Activated naive CD4-positive, alpha-beta T cell (primary cell): ENCODE measurements at places on chromosomes 13 and 19.

DNA sequence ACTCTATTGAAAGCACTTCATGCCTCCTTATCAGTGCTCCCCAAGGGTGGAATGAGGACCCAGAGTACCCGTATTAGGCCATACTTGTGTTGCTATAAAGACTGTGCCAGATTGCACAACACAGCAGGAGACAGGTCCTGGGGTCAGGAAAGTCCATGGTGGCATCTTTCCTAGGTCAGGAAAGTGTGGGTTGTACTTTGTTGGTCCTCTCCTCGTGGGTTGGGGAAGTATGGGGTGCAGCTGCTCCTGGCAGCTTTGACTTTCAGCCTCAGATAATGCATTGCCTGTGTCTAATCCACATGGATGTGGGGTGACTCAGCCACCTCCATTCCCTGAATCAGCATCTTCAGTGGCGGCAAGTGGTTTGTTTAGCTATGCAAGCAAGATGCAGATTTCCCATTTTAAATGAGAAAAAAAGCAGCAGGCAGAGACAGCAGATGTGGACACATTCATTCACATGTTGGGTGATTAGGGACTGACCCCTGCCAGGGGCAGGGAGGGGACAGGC, 8.4 kb upstream of the CYP2B6 start:
- DNase-seq: no peak

DNA sequence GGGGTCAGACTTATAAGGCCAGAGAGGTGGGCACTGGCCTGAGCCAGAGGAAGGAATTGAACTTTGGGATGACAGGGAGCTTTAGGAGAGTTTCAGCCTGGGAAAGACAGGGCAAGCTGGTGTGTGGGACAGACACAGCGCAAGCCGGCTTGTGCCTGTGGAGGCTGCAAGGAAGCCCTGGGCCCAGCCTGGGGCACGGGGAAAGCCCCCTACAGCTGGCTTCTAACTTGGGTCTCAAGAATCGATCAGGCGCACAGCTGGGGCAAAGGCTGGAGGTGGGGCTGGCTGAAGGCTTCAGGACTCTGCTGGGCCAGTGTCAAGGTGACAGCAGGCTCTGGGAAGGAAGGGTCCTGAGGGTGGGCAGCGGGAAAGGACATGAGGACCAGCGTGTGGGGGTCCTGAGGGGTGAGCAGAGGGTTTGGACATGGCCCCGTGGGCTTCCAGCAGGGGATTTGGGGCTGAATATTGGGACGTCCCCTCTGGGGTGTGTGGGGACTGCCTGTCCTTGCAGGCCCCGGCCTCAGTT, 3.0 kb downstream of the PTOV1 start:
- DNase-seq: no peak

DNA sequence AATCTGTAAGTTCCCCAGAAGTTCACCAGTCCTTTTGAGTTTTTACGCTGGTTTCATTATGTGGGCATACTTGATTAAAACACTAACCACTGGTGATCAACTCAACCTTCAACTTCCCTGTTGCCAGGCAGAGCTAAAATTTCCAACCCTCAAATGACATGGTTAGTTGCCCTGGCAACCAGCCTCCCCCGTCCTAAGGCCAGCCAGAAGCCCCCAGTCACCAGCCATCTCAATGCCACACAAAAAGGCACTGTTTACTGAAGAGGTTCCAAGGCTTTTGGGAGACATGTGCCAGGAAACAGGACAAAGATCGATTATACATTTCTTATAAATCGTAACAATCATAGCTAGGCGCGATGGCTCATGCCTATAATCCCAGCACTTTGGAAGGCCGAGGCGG, 1.6 kb downstream of the ZNF649 start:
- no peak for DNase-seq

DNA sequence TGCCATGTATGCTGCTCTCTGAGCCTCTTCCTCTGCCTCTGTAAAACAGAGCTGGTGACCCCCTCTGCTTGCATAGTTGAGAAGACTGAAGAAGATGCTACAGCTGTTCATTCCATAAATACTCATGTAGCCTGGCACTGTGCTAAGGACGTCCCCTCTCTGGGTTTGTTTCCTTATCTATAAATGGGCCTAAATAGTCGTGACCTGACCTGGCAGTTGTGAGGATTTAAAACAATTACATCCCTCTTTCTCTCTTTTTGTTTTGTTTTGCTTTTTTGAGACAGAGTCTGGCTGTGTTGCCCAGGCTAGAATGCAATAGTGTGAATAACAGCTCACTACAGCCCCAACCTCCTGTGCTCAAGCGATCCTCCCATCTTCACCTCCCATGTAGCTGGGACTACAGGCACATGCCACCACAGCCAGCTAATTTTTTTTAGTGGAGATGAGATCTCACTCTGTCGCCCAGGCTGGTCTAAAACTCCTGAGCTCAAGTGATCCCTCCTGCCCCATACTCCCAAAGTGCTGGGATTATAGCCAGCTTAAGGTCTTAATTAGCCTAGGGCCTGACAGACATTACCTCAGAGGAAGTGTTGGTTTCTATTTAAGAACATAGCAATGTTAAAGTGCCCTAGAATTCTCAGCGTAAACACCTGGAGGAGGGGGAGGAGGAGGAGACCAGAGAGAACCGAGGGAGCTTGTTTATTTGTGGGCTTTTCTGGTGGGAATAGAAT, 4.6 kb downstream of the WDR62 start:
- no peak for DNase-seq

DNA sequence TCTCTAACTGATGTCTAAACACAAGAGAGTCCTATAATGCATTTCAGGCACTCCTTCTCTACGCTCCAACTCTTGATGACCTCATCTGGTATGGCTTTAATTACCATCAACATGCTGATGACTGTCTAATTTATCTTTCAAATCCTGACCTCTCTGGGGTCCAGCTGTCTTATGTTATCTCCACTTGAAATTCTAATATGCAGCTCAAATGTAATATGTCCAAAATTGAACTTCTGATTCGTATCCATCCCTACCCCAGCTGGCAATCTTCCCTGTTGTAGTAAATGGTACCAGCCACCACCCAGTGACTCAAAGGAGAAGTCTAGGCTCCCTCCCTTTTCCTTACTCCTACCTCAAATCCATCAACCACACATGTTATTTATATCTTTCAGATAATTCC, 288.0 kb upstream of the SLC10A2 start:
- DNase-seq: no peak

GRCh38 chr19:13195678-13196077, 45.5 kb downstream of the IER2 start:
- no peak for DNase-seq

GRCh38 chr19:2044709-2045500, 6.1 kb downstream of the MKNK2 start:
- no peak for DNase-seq

DNA sequence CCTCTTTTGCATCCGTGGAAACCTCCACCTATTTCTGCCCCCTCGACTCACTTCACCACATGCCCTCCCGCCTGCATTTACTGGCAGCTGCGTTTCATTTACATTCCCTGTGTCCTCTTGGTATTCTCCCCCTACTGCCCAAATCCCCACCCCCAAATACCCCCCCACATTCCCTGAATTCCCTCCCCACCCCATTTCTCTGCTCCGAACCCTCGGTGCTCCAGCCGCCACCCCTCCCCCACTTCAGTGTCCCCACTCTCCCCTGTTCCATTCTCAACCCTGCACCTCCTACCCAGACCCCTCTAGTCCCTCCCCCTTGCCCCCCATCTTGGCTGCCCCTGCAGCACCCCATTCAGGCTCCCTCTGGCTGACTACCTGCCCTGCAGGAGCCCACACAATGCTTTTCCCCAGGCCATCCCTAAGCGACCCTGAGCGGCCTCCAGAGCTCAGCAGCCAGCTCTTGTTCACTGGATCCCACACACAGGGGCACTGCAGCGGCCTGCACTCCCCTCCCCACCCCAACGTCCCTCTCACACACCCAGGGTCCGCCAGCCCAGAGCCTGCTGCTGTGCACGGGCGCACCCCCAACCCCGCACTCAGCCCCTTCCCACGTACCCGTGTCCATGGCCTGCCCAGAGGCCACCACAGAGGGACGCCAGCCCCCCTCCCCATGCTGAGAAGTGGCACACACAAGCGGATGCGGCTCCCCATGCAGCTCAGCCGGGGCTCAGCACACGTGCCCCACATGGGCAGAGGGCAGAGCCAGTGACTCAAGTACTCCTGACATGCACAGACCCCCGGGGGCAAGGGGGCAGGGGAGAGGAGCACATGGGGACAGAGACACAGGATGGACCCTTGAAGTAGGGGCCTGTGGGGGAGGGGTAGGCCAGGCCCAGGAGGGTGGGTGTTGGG, 26.3 kb downstream of the SHANK1 start:
- DNase-seq: no peak

DNA sequence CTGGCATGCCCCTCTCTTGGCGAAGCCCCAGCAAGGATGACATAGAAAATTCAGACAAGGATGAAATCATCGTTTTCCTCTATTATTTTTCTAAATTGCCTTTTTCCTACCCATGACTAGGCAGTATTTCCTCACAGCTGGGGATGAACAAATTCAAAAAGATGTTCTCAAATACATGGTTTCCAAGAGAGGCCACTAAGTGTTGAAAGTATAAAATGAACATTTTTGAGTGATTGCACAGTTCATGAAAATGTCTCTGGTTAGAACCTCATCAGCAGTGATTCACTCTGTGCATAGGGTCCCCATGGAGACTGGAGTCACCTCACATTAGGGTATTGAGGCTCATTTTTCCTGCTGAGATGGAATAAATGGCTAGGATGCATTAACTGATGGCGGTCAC, 373.7 kb downstream of the DNAJC15 start:
- DNase-seq: no peak

- DNase-seq: no peak
Observed at GRCh38 chr13:90605664-90606063, 741.8 kb upstream of the MIR17HG start.

- DNase-seq: no peak
Observed at GRCh38 chr13:113049521-113049941, 56.1 kb upstream of the F7 start.

DNA sequence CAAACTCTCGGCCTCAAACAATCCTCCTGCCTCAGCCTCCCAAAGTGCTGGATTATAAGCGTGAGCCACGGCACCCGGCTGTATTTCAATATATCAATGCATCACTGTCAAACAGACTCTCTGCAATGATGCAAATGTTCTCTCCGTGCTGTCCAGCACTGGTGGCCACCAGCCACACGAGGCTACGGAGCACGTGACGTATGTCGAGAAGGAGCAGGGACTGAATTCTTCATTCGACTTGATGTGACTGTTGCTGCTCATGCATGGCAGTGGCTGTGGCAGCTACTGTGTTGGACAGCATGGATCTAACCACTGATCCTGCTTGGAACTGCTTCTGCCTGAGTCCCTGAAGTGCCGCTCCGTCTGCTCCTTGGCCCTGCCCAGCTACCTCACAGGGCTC, 9.8 kb downstream of the LRRC4B start:
- no peak for DNase-seq

- DNase-seq: no peak
Observed at GRCh38 chr13:73325723-73326558, 267.1 kb downstream of the KLF5 start.

DNA sequence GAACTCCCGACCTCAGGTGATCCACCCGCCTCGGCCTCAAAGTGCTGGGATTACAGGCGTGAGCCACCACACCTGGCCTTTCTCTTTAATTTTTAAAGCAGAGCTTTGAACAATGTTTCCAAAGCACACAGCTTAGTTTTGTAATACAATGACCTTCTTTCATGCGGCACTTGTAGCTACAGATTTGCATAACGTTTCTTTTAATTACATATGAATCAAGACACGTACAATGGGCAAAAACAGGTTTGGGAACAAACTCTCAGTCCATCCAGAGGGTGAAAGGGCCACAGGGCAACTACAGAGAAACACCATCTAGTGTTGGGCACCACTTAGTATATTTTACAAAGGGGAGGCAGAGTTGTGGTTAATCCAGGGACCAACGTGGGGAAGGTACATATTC, 19.0 kb upstream of the S1PR4 start:
- DNase-seq: no peak

GRCh38 chr19:3054265-3054971, 7.9 kb downstream of the TLE5 start:
- DNase-seq: no peak

DNA sequence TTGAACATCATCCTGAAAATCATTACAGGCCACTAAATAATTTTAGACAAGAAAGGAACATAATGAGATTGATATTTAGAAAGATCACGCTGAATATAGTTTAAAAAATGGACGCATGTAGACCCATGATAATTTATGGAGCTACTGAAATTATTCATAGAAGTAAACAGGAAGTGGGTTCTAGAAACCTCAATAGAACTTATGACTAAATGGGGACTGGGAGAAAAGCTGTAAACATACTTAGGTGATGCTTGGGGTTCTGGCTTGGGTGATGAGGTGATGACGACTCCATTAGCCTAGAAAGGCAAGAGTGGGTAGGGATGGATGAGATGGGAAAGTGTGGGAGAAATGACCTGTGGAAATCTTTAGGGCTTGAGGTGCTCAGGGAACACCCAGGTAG, 484.0 kb downstream of the MYO16 start:
- DNase-seq: no peak

- DNase-seq: no peak
Observed at GRCh38 chr13:28476919-28477708, 17.8 kb downstream of the FLT1 start.

DNA sequence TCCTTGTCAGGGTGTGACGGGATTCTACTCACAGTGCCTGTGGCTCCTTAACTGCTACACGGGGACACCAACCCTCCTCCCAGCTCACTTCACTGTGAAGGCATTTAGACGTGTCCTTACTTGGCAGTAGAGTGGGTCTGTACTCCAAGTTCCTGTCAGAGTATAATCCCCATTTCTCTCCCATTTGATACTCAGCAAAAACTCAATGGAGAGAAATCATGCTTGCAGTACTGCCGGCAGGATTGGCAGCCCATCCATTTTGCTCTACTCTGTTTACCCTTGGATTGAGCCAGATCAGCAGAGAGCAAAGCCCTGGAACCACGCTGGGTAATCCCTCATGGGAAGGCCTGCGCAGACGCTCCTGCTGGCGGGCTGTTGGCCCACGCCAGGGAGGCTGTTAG, 28.9 kb downstream of the ARL11 start:
- DNase-seq: no peak

- no peak for DNase-seq
Observed at GRCh38 chr13:44104197-44104490, 224.4 kb downstream of the LACC1 start.

GRCh38 chr13:75739244-75739868, 103.2 kb downstream of the LMO7 start:
- DNase-seq: no peak

- DNase-seq: no peak
Observed at GRCh38 chr19:47155148-47155547, 24.5 kb downstream of the SAE1 start.

- no peak for DNase-seq
Observed at GRCh38 chr19:31254180-31254551, 95.1 kb downstream of the TSHZ3 start.

DNA sequence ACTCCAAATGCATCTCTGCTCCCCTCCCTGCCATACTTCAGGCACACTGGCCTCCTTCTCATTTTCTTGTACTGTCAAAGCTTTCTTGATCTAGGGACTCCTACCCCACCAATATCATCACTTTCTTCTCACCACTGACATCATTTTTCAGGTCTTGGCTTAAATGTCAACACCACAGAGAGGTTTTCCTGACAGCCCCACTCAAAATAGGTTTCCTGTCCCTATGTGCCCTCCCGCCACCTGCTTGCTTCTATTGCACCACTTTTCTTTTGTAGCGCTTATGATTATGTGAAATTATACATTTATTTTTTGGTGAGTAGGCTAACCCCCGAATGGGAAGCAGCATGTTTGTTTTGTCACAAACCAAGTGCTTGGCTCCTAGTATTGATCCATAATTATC, 164.6 kb downstream of the NDFIP2 start:
- no peak for DNase-seq
